ENCODE measurements at places on chromosomes 16 and 17.

DNA sequence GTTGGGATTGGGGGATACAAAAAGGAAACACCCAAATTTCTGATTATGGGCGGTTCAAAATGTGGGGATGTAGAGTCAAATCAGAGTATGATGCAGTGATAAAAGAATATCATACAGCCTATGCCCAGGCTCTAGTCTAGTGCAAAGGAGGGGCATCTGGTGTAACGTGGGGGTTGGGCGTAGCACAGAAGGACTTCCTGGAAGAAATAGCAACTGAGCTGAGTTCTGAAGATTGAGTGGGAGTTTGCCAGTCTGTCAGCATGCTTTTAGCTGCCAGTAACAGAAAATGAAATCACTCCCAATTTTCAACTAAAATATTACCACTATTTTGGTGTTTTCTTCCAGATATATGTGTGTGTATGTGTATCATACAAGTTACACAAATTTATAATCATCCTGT is 196.9 kb downstream of the SPECC1 start:
- DNase-seq = no peak

GRCh38 chr17:71163121-71163812 is 957.6 kb upstream of the SOX9 start:
- DNase-seq = no peak

DNA sequence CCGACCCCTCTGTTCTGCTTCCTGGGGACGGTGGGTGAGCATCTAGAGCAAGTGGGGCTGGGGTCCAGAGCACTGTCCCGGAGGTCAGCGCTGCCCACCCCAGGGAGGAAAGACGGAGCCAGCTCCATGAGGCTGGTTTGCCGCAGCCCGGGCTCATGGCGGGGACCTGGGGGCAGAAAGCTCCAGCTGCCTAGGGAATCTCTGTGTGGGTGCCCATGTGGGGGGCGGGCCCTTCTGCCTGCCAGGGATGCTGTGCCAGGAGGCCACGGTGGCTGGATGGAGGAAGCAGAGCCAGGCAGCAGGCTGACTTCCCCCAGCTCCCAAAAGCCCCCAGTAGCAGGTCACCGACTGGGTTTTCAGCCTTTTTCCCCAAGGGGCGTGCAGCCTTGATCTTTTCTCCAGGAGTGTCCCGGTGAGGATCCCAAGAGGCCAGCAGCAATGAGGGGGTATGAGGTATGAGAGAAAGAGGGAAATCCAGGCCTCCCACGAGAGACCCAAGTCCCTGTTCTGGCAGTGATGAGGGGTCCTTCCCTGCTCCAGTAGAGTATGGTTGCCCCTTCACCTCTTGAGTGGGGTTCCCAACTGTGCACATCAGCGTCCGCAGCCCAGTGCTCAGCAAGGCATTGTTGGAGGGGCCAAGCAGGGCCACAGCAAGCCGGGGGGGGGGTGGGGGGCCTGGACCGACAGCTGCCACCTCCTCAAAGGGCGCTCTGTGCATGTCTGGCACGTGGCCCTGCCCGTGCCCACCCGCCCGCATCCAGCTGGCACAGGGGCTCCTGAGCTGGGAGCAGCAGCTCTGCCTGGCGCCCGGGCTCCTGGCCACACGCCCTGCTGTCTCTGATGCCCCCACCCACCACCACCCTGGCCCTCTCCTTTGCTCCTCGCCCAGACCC is 15.6 kb upstream of the BCAR1 start:
- DNase-seq = no peak

DNA sequence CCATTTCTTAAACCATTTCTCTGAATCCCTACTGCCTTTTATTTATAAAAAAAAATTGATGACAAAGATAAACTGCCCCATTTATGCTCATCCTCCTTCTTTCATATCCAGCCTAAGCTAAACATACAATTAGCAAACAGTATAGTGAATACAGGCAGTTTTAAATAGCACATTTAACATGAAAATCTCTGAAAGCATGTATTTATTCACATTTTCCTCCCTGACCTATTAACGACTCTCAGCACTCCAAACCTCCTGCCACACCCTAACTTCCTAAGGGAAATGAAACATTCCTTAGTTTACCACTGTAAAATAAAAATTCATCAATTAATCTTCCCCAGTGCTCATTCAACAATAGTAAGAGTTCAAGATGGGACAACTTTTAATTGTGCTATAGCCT is 56.9 kb downstream of the TRIM37 start:
- DNase-seq = no peak

GRCh38 chr16:78961464-78961863 is 639.1 kb downstream of the MAF start:
- DNase-seq = no peak

DNA sequence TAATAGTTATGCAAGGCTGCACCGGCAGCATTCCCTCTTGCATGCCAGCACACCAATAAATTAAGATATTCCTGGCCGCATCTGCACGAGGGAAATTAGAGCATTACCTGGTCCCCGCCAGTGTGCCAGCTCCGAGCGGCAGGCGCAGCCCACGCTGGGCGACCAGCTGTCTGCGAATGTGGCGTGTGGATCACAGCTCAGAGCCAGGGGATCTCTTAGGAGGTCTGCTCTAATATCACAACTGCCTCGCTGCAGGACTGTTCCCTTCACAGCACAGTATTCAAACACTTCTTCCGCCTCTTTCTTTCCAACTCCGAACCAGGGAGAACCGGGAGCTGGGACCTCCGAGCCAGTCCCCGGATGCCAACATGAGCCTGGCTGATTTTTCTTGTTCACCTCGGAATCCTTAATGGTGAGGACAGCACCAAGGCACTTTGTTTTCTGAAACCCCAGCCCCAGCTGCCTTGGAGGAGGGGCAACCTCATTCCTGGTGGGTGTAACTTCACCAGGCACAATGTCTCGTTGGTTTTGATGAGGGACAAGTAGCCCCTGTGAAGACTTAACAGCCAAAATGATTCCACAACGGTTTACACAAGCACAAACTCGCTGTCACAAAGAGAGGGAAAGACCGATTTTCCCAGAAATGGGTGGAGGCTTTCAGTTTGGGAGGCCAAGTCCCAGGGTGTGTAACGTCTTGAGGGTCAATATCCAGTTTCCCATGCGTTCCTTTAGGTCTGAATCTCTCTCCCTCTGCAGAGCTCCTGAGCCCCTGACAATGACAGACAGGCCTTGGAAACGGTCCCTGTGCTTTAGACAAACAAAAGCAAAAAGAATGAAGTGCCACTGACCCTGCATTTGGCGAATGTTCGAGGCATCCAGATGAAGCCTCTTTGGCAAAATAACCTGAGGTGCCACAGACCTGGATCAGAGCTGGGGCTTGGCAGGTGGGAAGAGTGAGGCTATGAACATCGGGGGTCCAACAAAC is 213.2 kb downstream of the C16orf78 start:
- DNase-seq = no peak

DNA sequence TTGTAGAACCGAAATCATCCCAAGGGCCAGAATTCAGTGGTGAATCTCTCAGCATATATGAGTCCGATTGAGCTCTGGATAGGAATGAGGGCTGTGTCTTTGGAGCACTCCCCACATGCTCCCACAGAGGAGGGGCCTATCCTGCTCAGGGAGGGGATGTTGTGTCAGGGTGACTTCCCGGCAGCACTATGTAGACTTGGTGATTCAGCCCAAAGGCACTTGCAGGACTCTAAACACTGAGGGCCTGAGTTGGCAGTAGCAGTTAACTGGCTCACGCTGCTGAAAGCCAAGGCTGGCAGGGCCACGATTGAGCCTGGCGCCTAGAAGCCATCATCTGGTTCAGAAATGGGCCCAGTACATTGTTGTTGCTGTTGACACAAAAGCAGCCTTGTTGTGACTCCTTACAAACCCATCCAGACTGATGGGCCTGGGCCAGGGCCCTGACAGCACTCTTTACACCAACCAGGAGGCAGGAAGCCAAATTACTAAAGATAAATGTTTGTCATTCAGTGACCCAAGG is 31.9 kb downstream of the NMT1 start:
- no peak for DNase-seq

GRCh38 chr17:26731005-26731921 is 562.7 kb upstream of the WSB1 start:
- DNase-seq = no peak

GRCh38 chr17:75998327-75998795 is 2.3 kb upstream of the CDK3 start:
- DNase-seq = no peak

DNA sequence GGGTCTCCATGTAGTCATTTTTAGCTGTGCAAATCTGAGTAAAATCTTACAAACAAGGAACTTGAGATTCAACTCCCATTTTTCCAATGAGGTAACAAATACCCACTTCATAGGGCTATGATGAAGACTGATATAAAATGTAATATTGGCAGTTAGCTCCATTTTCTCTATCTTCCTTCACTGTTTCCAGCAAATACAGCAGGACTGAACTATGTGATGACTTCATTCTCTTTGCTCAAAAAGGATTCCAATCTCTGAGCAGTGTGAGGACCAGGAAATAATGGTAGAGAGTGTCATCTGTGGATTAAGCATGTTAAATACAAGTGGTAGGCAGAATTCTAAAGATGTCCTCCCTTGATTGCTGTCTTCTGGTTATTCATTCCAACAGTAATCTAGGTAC is 18.3 kb downstream of the RND2 start:
- no peak for DNase-seq

- no peak for DNase-seq
Observed at GRCh38 chr16:11629071-11630030, 38.9 kb upstream of the SNN start.

All from esophagus squamous epithelium (tissue), 5 donors.